HCEC 1CT (cell line): ENCODE measurements at places on chromosomes 6 and 20.

GRCh38 chr6:30840084-30840934 lies 44.0 kb upstream of the DDR1 start:
- DNase-seq, result no peak

DNA sequence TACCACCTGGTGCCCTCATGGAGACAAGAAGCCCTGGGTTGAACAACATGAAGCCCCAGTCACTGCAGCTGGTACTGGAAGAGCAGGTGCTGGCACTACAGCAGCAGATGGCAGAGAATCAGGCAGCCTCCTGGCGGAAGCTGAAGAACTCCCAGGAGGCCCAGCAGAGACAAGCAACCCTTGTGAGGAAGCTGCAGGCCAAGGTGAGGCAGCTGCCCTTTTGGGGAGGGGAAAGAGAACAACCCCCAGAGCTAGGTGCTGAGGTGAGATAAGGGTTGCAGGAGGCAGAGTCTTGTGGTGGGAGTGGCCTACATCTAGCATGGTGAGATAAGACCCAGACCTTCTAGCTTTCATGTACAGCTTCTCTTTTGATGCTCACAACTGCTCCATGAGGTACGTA lies 7.0 kb downstream of the CEP250 start:
- no peak for DNase-seq

DNA sequence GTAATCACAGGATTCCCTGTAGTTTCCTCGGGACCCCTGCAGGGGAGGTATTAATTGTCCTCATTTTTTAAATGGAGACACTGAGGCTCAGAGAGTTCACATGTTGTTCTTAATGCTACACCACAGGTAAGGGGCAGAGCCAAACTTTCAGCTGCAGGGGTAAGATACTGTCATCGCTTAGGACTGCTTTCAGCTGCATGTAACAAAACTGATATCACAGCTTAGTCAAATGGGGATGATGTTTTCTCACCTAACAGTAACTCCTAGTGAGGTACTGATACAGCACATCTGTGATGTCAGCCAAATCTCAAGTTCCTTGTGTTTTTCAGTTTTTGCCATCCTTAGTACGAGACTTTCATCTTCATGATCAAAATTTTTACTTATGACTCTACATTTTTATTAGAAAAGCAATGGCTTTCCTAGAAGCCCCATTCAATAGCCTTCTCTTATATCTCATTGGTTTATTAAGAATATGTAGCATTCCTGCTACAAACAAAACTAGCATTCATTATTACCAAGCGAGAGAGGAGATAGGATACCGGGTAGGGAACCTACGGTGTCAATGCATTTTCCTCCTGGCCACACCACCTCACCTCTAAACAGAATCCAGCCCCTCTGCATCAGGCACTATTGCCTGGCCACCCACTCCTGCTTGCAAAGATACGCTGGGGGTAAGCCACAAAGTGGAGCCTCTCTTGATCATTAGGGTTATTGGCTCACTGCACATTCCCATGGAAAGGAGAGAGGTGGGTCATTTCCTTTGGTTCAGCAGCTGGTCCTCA lies 557.5 kb downstream of the CD83 start:
- no peak for DNase-seq

- DNase-seq, result no peak
Measured at GRCh38 chr6:144364208-144364720, 79.1 kb downstream of the UTRN start.
